ENCODE measurements at places on chromosomes 12 and 14. TPM values are rescaled to one million over a fixed set of nuclear protein-coding genes. Genes with fewer than 3 reads are reported as not detected.

DNA sequence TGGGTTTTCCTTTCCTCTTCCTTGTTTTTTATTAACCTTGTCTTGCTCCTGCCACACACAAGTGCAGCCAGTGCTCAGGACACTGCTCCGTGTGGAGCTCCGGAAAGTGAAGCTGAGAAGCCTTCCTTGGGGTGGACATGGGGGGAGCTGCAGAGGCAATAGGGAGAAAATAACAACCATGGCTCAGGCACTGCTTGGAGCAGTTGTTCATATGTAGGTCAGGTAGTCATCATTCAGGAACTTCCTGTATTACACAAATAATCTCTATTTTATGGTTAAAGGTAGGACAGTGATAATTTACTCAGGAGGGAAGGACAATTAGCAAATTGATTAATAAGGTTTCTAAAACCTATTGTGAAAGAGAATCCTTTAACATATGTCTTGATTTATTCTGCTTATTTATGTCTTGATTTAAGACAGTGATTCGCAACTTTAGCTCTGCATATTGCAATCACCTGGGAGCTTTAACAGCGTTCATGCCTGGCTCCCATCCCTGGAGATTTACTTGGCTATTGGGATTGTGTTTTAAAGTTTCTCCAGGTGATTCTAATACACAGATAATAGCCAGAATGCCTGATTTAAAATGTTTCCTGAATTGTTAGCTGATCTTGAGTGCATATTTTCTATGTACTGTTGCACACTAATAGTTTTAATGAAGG is 92.1 kb downstream of the ETV6 start:
- H3K27me3 ChIP-seq = no peaks in the 10 kb centered on the region
- peaks cover 4% of the 10 kb centered on the region for H3K36me3 ChIP-seq
- H3K4me3 ChIP-seq = no peak overlapping the region
- peaks cover 57% of the 10 kb centered on the region for H3K4me1 ChIP-seq
- DNase-seq = no peak
- H3K27ac ChIP-seq = no peak overlapping the region

DNA sequence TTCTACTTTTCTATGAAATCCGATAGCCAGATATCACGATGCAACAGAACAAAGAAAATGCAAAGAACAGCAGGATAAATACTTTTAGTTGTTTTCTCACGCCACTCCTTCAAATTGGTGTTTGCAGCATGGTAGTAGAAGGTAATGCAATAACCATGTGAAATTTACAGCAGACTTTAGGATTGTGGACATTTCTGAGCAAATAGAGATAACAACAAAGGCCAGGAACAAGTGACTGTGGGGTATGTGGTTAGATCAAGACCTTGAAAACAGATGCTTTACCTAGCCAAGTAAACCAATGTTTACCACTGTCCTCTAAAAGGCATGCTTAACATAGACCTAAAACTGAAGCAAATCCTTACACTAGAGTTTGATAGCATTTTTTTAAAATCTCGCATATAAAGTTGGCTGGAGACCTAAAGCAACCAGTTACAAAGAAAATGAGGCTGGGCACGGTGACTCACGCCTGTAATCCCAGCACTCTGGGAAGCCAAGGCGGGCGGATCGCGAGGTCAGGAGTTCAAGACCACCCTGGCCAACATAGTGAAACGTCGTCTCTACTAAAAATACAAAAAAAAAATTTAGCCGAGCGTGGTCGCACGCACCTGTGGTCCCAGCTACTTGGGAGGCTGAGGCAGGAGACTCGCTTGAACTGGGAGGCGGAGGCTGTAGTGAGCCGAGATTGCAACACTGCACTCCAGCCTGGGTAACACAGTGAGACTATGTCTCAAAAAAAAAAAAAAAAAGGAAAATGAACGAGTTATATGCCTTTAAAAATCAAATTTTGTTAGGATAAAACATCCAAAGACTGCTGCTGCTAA is 123.2 kb upstream of the FOXN3 start:
- DNase-seq = no peak
- H3K27me3 ChIP-seq = peaks cover 1% of the 10 kb centered on the region
- H3K36me3 ChIP-seq = no peaks in the 10 kb centered on the region
- peaks cover 65% of the 10 kb centered on the region for H3K4me1 ChIP-seq
- peak overlapping the region; percentile 67 for H3K27ac ChIP-seq

DNA sequence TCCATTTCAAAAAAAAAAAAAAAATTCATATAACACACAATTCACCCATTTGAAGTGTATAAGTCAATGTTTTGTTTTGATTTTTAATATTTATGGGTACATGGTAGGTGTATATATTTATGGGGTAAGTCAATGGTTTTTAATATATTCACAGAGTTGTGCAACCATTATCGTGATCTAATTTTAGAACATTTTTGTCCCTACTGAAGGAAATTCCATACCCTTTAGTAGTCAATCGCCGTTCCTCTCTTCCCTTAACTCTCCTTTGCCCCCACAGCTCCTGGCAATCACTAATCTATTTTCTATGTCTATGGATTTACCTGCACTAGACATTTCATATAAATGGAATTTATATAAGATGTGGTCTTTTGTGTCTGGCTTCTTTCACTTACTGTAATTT is 92.8 kb downstream of the TRAFD1 start:
- no peak overlapping the region for H3K27ac ChIP-seq
- H3K4me3 ChIP-seq = no peak overlapping the region
- H3K27me3 ChIP-seq = no peaks in the 10 kb centered on the region
- H3K36me3 ChIP-seq = peaks cover 27% of the 10 kb centered on the region
- no peaks in the 10 kb centered on the region for H3K4me1 ChIP-seq

GRCh38 chr14:51614707-51615106 is 37.0 kb upstream of the FRMD6 start:
- H3K4me1 ChIP-seq = no peaks in the 10 kb centered on the region
- peaks cover 3% of the 10 kb centered on the region for H3K36me3 ChIP-seq
- no peak for DNase-seq
- peaks cover 4% of the 10 kb centered on the region for H3K27me3 ChIP-seq

Gene PDZRN4
- not detected for polyA plus RNA-seq

DNA sequence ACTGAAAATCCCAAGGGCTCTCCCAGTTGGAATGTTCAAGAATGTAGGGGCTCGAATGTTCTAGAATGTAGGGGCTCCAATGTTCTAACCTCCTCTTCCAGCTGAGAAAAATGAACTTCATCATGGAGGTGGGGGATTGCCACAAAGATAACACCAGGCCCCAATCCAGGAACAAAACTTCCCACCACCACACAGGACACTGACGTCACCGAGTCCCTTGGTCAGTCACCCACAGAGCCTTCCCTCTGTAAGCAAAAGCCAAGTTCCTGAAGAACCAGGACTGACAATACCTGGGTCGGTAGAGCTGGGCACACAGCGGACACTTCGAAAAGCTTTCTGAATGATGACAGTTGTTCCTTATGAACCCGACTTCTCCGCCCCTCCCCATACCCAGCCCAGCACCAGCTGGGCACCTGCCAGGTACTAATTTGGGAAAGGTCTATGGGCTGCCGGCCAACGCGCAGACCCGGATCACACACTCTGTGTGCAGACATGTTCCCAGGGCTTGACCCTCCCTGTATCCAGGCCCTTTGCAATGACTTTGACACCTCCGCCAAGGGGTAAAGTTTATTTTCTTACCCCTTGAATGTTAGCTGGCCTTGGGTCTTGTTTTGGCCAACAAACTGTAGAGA is 18.9 kb downstream of the ITPK1 start:
- peaks cover 9% of the 10 kb centered on the region for H3K27me3 ChIP-seq
- DNase-seq = no peak
- no peak overlapping the region for H3K27ac ChIP-seq
- no peak overlapping the region for H3K4me3 ChIP-seq

GRCh38 chr14:100771121-100771800 is 44.6 kb downstream of the DLK1 start:
- H3K4me1 ChIP-seq = no peaks in the 10 kb centered on the region
- H3K36me3 ChIP-seq = no peaks in the 10 kb centered on the region
- H3K27me3 ChIP-seq = peaks cover 1% of the 10 kb centered on the region
- H3K27ac ChIP-seq = no peak overlapping the region

- no peak for DNase-seq
- H3K27me3 ChIP-seq = peaks cover 3% of the 10 kb centered on the region
- H3K4me3 ChIP-seq = no peak overlapping the region
- no peaks in the 10 kb centered on the region for H3K4me1 ChIP-seq
- H3K27ac ChIP-seq = no peak overlapping the region
Observed at GRCh38 chr12:106652510-106653015, 69.8 kb downstream of the RFX4 start.

DNA sequence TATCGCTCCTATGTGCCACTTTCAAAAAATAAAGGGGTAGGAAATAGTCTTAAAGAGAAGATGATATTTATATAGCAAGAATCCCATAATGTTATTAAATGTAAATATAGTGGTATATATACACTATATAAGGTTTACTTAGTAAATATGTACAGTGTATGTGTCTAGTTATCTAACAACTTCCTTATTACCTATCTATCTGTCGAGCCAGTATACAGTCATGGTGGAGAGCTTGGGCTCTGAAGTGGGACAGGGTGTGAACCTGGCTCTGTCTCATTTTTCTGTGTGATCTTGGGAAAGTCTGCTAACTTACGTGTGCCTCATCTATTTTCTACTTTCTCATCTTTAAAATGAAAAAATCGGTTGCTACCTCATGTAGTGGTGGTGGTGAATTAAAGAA is 62.8 kb upstream of the SINHCAF start:
- H3K4me1 ChIP-seq = no peaks in the 10 kb centered on the region
- no peak overlapping the region for H3K4me3 ChIP-seq
- no peaks in the 10 kb centered on the region for H3K36me3 ChIP-seq
- H3K27me3 ChIP-seq = peaks cover 2% of the 10 kb centered on the region

- DNase-seq = no peak
- no peaks in the 10 kb centered on the region for H3K36me3 ChIP-seq
- no peaks in the 10 kb centered on the region for H3K4me1 ChIP-seq
Observed at GRCh38 chr14:50904719-50905118, 32.9 kb downstream of the ABHD12B start.

DNA sequence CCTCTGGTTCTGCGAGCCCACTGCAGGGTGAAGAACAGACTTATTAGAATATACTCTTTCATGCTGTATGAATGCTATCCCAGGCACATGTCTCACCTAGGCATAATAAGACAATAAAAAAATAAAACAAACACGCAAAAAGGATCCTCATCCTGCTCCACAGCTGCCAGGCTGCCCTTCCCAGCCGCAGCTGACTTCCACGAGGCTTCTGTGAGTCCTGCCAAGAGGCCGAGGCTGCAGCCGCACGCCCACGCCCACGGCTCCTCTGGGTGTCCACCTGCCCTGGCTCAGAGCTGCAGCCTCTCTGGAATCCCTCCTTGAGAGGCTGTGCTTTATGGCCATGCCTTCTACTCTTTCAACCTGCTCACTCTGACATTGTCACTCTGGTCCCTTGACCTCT is 6.9 kb downstream of the SMIM41 start:
- H3K27me3 ChIP-seq = peaks cover 11% of the 10 kb centered on the region
- no peaks in the 10 kb centered on the region for H3K4me1 ChIP-seq
- H3K4me3 ChIP-seq = no peak overlapping the region
- no peak for DNase-seq

- DNase-seq = no peak
- H3K36me3 ChIP-seq = no peaks in the 10 kb centered on the region
- no peaks in the 10 kb centered on the region for H3K4me1 ChIP-seq
- no peak overlapping the region for H3K27ac ChIP-seq
- H3K4me3 ChIP-seq = no peak overlapping the region
Observed at GRCh38 chr14:24828486-24828885, 194.5 kb upstream of the GZMB start.

DNA sequence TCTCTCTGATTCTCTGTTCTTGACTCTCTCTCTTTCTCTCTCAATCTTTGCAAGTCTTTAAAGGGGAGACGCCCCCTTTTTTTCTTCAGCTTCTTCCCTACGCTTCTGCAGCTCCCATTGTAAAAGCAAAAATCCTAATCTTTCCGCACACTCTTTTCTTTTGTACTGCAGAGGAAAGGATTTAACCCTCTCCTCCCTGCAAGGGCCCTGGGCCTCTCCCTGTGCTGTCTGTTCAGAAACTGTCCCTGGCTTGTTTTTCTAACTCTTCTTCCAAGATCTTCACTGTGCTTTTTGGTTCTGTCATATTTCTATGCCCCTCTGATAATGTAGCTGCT is 10.9 kb upstream of the SALL2 start:
- DNase-seq = no peak
- H3K4me3 ChIP-seq = no peak overlapping the region
- H3K36me3 ChIP-seq = no peaks in the 10 kb centered on the region

GRCh38 chr14:91911474-91912032 is 35.9 kb downstream of the FBLN5 start:
- peaks cover 42% of the 10 kb centered on the region for H3K4me1 ChIP-seq
- peak; percentile 20 for DNase-seq
- H3K4me3 ChIP-seq = no peak overlapping the region
- H3K36me3 ChIP-seq = no peaks in the 10 kb centered on the region
- H3K27ac ChIP-seq = no peak overlapping the region

- H3K36me3 ChIP-seq = peaks cover 8% of the 10 kb centered on the region
- H3K27ac ChIP-seq = peak overlapping the region; percentile 75
- H3K27me3 ChIP-seq = no peaks in the 10 kb centered on the region
- H3K4me3 ChIP-seq = no peak overlapping the region
Observed at GRCh38 chr12:6326316-6327228, 15.3 kb downstream of the TNFRSF1A start.

Gene SLCO1B3
- polyA plus RNA-seq = not detected

Gene MGP
- not detected for polyA plus RNA-seq

Gene FOXN4
- not detected for polyA plus RNA-seq

DNA sequence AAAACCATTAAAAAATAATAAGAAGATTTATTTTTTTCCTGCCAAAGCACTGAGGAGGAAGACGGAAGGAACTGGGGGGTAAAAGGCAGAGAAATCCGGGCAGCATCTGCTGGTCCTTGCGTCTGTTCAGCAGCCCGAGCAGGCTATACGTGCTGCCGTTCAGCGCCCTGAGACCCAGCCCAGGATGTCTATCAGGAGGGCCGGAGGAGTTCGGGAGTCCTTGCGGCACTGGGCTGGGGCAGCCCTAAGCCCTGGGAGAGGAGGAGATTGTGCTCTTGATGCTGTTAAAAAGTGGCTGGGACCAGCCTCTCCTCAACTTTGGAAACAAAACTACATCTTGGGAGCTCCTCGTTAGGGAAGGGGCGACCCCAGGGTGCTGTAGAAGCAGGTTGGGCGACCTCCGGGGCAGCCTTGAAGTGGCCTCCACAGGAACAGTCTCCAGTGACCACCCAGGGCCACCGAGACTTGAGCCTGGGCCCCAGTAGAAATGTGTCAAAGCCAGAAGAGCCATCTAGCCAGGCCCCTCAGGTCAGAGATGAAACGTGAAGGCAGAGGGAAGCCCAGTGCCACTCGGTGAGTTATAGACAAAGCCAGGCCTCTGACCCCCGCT is 14.3 kb downstream of the PGF start:
- no peak for DNase-seq
- peak overlapping the region; percentile 94 for H3K27ac ChIP-seq
- peaks cover 7% of the 10 kb centered on the region for H3K27me3 ChIP-seq
- H3K4me3 ChIP-seq = peak overlapping the region; percentile 84
- H3K4me1 ChIP-seq = peaks cover 51% of the 10 kb centered on the region
- H3K36me3 ChIP-seq = no peaks in the 10 kb centered on the region

DNA sequence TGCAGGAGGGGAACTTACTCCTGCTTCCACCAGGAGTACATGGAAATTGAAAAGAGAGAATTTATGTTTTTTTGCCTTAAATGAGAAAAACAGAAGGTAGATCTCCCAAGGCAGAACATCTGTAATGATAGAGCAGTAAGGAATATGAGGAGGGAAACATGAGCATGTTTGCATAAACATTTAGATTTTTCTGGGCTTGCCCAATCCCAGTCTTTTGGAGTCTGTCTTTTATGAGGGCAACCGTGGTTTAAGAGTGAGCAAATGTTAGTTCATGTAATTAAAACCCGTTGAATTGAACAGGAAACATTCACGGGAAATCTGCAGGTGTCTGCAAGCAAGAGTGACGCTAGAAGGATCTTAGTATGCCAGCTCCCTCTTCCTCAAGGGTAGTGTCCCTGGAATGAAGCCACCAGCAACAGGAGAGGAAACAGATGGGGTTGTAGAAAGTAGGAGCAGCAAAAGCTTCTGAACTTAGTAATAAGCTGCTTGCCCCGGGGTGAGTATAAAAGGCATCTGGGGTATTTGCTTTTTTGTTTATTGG is 79.3 kb downstream of the ARF6 start:
- peak overlapping the region; percentile 83 for H3K4me3 ChIP-seq
- H3K4me1 ChIP-seq = peaks cover 36% of the 10 kb centered on the region
- H3K36me3 ChIP-seq = no peaks in the 10 kb centered on the region

Measured in immature natural killer cell (primary cell).